ENCODE measurements at places on chromosomes 11 and 22. TPM values are rescaled to one million over a fixed set of nuclear protein-coding genes. Genes with fewer than 3 reads are reported as not detected.

Gene EIF4ENIF1
- 50.1 TPM for polyA plus RNA-seq

Gene ANO9
- polyA plus RNA-seq, result 10.3 TPM

Gene MRGPRE
- polyA plus RNA-seq, result not detected

Gene SLN
- polyA plus RNA-seq, result 0.37 TPM

Gene CDKN1C
- polyA plus RNA-seq, result 79.2 TPM

Gene CD3D
- polyA plus RNA-seq, result 0.61 TPM

Gene GNAZ
- 4.6 TPM for polyA plus RNA-seq

All from right renal cortex interstitium (tissue), 3 donors.